ENCODE measurements at places on chromosomes 7 and 10.

DNA sequence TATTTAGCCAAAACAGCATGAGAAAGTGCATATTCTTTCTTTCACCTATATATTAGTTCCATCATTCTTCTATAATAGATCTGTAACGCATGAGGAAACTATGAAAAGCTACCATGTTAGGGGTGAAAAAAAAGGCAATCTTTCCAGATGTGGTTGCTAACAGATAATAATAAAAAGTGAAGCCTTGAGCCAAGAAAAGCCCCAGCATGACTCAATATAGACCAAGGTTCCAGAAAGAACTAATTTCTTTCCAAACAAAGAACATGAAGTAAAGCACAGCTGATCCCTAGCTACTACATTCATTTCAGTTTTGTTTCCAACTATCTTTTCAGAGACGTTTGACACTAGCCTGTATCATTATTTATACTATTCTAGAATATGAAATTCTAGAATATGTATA lies 16.4 kb downstream of the ARL4A start:
- no peak for DNase-seq

- no peak for DNase-seq
These were observed 7.5 kb downstream of the FBH1 start for GRCh38 chr10:5897504-5897903.

DNA sequence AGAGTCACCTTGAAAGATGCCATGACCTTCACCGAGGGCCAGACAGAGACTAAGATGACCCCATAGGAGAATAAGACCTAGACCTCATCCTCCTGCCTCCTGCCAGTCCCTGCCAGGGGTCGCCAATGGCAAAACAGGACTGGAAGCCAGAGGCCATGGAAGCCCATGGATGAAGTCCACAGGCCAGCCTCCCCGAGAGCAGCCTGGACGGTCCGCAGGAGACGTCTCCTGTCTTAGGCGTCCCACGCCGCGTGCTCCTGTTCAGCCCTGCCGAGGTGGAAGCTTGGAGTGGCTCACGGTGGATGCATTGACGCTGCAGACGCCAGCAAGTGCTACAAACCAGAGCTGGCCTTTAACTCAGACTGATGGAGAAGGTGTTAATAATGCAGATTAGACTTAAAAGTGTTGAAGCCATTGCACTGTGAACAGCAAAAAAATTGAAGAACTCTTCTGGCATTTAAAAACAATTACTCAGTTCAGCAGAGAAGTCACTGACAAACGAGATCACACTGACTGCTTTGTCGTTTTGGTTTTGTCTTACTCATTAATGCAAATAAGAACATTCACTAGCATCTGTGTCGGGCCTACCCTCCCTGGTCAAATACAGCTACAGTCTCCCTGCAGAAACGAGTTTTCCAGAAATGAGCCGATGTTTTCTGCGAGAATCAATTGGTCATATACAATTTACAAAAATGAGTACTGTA lies 38.1 kb upstream of the FAM20C start:
- DNase-seq = no peak

DNA sequence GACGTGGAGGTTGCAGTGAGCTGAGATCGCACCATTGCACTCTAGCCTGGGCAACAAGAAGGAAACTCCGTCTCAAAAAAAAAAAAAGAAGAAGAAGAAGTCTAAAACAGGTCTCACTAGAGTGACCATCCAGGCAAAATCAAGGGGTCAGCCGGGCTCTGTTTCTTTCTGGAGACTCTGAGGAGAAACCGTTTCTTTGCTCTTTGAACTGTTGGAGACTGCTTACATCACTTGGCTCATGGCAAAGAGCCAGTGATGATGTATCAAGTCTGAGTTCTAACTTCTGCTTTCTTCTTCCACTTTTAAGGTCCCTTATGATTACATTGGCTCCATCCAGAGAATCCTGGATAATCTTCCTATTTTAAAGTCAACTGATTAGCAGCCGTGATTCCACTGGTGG lies 306.8 kb downstream of the WDR11 start:
- DNase-seq = no peak

- DNase-seq = no peak
These were observed 699.6 kb downstream of the GRID1 start for GRCh38 chr10:85666987-85667386.

DNA sequence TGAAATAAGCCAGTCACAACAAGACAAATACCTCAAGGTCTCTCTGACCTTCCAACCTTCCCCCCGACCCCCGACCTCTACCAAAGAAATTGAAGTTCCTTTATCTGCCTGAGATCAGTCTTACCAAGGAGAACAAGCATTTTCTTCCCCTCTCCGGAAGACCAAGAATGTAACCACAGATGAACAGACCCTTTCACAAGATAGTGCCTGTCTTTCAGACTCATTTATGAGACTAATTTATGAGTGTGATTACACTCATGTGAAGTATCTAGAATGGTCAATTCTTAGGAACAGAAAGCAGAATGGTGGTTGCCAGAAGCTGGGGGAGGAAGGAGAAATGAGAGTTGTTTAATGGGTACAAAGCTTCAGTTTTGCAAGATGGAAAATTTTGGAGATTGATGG lies 108.9 kb upstream of the MKLN1 start:
- no peak for DNase-seq

DNA sequence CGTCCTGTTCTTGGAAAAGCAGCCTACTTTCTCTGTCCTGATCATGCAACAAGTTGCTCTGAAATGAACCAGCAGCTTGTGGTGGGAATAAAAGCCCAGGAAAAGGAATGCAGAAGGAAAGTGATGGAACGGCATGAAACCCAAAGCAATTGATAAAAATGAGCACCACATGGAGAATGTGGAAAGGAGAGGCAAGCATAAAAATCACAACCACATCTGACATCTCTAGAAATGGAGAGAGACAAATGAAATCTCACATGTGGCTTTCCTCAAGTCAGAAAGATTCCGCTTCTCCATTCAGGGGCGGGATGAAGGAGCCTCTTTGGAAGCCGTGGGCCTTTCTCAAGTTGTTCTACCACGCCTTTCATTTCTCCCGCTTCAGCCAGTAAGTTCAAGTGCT lies 631.7 kb upstream of the GALNT17 start:
- DNase-seq = no peak

GRCh38 chr7:139106959-139107358 lies 2.6 kb downstream of the ZC3HAV1 start:
- DNase-seq = no peak

GRCh38 chr7:130127821-130128317 lies 57.5 kb downstream of the KLHDC10 start:
- DNase-seq = no peak

- no peak for DNase-seq
These were observed 23.4 kb downstream of the ATOH7 start for GRCh38 chr10:68208424-68209042.

DNA sequence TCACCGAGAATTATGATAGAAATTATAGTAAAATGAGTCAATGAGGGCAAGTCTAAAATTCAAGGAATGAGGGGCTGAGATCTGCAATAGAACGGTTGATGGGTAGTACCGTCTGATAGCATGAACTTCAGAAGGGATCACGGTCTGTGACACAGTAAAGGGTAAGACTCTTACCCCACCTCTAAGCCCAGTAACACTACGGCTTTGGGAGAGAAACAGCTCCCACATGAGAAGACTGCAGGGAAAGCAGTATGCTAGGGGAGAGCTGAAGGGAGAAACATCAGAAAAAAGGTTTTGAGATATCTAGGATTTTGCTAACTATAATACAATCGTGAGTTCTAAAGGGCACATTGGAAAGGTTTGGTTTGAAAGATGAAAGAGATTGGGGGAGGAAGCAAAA lies 12.8 kb upstream of the AKAP9 start:
- no peak for DNase-seq

DNA sequence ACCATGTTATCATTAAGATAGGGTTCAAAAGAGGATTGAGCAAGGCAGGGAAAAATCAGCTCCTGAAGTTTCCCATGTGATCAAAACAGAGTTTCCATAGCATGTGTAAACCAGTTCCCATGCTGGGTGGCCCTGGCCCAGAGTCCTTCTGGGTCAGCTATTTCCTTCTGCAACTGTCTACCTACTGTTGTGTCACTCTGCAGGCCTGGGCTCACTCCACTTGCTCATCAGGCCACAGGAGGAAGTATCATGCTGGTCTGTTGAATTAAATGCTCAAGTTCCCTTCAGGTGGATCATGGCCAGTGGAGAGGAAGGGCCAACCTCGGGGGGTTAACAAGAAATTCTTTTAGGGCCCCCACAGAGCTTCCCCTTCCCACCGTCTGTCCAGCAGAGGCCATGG lies 104.7 kb downstream of the GFRA1 start:
- DNase-seq = no peak

GRCh38 chr7:55488804-55489340 lies 83.4 kb downstream of the VOPP1 start:
- no peak for DNase-seq

GRCh38 chr10:118669835-118670234 lies 74.4 kb upstream of the PRLHR start:
- DNase-seq = no peak

DNA sequence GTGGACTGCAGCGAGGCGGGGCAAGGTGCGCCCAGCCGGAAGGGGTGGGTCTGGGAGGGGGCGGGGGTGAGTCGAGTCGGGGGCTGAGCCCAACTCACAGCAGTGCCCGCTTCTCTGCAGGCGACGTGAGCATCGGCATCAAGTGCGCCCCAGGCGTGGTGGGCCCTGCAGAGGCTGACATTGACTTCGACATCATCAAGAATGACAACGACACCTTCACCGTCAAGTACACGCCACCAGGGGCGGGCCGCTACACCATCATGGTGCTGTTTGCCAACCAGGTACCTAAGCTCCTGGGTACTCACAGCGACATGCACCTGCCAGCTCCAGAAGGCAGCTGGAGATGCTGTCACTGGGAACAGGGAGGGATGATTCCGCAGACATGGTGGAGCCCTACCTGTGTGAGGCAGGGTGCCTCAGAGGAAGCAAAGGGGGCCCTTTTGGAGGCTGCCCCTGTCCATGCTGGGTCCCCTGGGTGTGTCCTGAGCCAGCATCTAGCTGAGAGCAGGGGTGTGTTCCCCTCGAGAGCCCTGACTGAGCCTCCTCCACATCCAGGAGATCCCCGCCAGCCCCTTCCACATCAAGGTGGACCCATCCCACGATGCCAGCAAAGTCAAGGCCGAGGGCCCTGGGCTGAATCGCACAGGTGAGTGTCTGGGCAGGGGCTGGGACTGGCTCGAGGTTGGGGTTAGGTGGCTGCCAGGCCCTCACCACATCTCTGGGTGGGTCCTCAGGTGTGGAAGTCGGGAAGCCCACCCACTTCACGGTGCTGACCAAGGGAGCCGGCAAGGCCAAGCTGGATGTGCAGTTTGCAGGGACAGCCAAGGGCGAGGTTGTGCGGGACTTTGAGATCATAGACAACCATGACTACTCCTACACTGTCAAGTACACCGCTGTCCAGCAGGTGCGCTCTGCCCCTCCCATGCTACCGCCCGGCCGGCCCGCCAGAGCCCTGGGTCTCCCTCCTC lies 12.8 kb downstream of the FLNC start:
- DNase-seq = no peak

- no peak for DNase-seq
These were observed 830 bp downstream of the RAB18 start for GRCh38 chr10:27504808-27505460.

- no peak for DNase-seq
These were observed 73.4 kb downstream of the TES start for GRCh38 chr7:116283595-116284204.

- DNase-seq = no peak
These were observed 11.1 kb downstream of the KCP start for GRCh38 chr7:128899392-128899791.

DNA sequence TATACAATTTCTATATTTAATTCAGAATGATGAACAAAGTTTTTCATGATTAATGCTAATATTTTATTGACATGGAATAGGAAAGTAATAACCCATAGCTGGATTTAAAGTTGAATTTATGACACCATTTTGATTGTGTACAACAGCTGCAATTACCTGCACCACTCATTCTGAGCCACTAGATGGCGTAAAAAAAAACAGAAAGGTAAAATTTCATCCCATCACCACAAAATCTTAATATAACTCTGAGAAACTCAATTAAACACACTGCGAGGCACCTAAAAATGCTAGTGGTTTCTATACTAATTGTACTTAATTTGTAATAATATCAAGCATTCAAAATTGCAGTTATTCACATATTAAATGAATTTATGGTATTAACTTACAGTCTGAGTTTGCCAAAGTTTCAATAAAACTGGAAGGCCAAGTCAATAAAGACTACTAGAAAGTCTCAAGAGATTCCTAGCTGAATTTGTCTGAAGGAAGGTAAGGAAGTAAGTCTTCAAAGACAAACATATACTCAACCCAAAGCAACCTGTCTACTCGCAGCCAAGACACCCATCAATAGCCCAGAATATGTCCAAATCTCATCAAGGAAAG lies 182.5 kb downstream of the SKAP2 start:
- DNase-seq = no peak

DNA sequence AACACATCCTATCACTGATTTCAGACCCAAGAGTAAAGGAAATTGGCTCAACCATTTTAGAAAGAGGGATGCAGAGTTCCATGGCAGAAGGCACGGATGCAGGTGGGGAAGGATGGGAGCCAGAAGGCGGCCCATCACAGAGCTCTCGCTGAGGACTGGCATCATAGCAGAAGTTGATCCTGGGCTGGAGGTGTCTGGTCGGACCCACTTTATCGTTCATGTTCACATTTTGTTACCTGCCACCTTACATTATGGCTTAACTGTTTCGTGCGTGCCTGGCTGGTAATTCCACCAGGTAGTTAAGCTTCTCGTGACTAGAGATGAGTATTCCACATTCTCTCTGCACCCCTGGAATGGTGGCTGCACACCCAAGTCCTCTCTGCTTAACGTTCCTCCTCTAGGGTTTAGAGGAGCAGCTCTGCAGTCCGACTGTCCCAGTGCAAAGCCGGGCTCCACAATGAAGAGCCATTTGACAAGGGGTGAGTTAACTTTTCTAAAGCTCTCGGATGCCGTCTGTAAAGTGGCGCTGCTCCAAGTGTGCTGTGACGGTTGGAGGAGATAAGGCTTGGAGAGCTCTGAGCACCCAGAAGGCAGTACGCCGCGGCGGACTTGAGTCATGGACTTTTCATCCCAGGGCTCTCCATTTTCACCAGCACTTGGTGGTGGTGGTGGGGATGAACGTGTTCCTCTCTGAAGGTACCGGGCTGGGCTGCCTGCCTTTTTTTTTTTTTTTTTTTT lies 157.1 kb upstream of the SHH start:
- DNase-seq = no peak

DNA sequence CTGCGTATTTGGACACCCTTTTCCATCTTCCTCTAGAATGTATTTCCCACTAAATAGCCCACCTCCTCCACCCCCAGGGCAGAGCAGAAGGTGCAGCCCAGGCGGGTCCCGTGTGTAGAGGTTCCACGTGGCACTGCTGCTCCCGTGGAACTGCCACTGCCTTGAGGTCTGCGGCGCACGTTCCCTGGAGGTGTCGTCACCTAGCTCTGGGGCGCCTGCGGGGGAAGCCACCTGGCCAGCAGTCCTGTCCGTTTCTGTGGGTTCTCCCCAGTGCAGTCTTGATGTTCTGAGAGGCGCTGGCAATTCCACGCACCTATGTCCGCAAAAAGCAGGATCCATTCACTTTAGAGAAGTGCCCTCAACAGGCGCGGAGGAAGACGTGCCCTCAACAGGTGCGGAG lies 21.9 kb downstream of the BNIP3 start:
- DNase-seq = no peak

- DNase-seq = no peak
These were observed 5.5 kb upstream of the IRF5 start for GRCh38 chr7:128931965-128932861.

- no peak for DNase-seq
These were observed 120.3 kb upstream of the PTPRZ1 start for GRCh38 chr7:121752706-121753105.

- DNase-seq = no peak
These were observed 485.9 kb upstream of the DPP6 start for GRCh38 chr7:153566324-153566723.

GRCh38 chr10:130065251-130065650 lies 45.4 kb downstream of the C10orf143 start:
- DNase-seq = no peak
